D721Med (cell line): ENCODE measurements at places on chromosomes 16 and 17.

- no peak for DNase-seq
Observed at GRCh38 chr17:72487731-72488494, 367.1 kb downstream of the SOX9 start.

DNA sequence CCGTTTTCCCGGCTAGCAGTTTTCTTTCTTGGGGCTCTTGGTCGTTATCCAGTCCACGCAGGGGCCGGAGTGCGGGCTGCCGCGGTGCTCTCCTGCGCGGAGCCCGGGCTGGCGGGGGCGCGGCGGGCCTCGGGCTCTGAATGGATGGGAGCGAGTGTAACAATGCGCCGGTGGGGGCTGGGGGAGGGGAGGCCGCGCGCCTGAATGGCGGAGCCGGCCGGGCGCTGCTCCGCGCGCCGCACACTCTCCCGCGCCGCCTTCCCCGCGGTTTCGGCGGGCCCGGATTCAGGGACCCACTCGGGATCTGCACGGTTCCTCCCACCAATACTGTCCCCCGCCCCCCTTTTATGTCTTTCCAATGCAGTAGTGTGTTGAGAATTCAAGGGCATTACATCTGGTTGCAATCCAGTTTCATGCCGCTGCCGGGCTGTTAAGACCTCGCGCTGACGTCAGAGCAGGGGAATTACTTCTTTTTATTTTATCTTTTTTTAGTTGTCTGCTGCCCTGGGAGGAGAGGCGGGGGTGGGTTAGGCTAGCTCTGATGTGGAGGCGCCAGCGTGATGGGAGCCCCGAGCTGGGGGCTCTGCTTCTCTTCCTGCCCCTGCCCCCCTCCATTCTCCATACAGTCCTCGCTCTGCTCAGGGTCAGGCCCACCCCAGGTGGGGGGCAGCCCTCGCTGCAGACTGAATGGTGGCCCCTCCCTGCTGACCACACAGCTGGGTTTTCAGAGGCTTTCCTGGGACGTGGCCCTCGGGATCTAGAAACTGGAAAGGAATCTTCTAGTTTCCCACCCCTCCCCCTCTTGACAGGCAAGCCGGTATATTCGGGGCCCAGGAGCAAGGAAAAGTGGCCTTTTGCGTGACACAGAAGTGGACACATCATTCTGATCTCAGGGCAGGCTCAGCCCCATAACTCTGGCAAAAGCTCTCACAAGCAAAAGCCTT, 1.8 kb downstream of the RAI1 start:
- DNase-seq: no peak

DNA sequence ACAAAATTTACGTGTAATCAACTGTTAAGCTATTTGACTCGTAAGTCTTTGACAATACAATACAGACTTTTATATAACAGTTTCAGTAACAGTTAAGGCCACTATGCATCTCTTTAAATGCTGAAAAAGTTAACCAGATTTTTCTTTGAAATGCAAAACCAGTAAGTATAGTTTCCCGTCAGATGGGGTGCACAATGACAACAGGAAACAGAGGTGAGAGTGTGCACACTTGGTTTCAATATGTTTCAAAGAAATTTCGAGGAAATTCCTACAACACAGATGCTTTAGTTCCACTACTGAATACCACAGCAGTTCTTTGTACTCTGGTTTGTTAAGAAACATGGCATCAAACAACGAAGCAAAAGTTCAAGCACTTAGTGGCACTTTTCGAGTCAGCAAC, 48.4 kb downstream of the RNF157 start:
- no peak for DNase-seq

GRCh38 chr17:78125138-78125913, 3.2 kb downstream of the TMC6 start:
- DNase-seq: no peak

GRCh38 chr17:80790021-80790765, 201.4 kb upstream of the CHMP6 start:
- DNase-seq: no peak

- no peak for DNase-seq
Observed at GRCh38 chr17:39926588-39927100, 757 bp downstream of the ORMDL3 start.
